ENCODE measurements at places on chromosomes 11 and 22. TPM values are rescaled to one million over a fixed set of nuclear protein-coding genes. Genes with fewer than 3 reads are reported as not detected.

Gene DEUP1
- total RNA-seq, result 0.26 TPM

Gene ANGPTL5
- not detected for total RNA-seq

Gene CCND1
- 934 TPM for total RNA-seq

Gene CCDC73
- total RNA-seq, result not detected

Gene EED
- 19.4 TPM for total RNA-seq

Gene TTC28
- total RNA-seq, result 4.1 TPM

- peaks cover 28% of the 10 kb centered on the region for H3K4me1 ChIP-seq
- H3K4me3 ChIP-seq, result no peak overlapping the region
- DNase-seq, result no peak
- no peak overlapping the region for H3K27ac ChIP-seq
- H3K27me3 ChIP-seq, result no peaks in the 10 kb centered on the region
- H3K36me3 ChIP-seq, result no peaks in the 10 kb centered on the region
Observed at GRCh38 chr11:60838132-60838531, 3.8 kb upstream of the CCDC86 start.

DNA sequence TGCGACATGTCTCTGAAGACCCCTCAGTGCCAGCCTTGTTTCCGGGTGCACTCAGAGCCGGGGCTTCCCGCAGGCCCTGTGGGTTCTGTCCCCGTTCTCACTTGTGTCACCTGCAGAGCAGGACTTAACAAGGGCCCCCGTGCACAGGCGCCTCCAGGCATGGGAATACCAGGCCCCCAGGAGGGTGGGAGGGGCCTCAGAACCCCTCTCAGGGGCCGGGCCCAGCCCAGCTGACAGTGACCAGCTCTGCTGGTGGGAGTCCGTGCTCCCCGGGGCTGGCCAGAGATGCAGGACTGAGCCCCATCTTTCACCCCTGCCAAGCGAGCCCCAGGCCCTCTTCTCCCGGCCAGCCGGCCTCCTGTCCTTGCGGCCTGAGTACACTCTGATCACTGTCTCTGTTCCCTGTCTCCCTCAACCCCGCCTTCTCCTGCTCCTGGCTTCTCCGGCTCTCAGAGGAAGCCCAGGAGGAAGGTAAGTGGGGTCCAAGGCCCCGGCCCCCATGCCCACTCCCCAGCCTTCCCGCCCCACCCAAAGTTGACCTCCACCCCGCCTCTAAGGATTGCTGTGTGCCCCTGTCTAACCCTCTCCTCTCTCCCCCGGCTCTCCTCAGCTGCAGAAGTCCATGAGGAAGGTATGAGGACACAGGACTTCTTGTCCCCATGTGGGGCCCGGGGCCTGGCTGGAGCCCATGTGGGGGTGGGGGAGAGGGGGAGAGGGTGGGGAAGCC, 5.3 kb downstream of the TNNT3 start:
- H3K4me3 ChIP-seq, result no peak overlapping the region
- no peaks in the 10 kb centered on the region for H3K27me3 ChIP-seq
- no peak for DNase-seq
- H3K27ac ChIP-seq, result no peak overlapping the region
- H3K4me1 ChIP-seq, result no peaks in the 10 kb centered on the region
- H3K36me3 ChIP-seq, result no peaks in the 10 kb centered on the region

DNA sequence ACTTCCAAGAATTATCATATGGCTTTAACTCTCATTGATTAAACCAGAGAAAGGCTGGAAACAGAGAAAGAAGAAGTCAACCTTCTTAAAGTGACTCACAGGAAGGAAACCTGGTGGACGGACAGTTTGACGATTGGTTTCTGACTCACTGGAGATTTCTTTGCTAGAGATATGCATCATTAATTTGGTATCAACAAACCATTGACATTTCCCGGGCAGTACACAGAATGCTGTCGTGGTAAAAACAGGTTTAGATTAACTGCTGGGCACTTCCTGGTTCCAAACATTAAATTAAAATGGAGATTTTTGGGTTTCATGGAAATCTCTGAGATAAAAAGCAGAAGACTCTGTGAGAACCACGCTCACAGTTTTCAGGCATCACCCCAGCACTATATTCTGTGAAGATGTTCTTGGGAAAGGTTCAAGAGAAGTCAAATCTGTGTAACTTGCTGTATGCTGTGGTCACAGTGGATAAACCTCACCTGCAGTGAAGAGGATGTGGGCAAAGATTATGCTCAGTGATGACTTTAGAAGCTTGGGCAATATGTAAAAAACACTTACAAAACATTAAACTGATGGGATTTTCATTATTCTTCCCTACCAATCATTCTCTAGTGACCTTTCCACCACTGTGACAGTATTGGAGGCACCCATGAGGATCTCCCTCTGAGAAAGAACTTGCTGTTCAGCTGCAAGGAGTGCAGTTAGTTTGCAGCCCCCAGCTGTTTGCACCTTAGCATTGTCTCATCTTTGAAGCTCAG, 61.1 kb upstream of the CD44 start:
- DNase-seq, result peak; percentile 92
- H3K27ac ChIP-seq, result peak overlapping the region; percentile 98
- H3K4me1 ChIP-seq, result peaks cover 51% of the 10 kb centered on the region
- H3K4me3 ChIP-seq, result peak overlapping the region; percentile 18
- H3K36me3 ChIP-seq, result no peaks in the 10 kb centered on the region

- H3K27me3 ChIP-seq, result no peaks in the 10 kb centered on the region
- peak overlapping the region; percentile 55 for H3K4me3 ChIP-seq
- H3K27ac ChIP-seq, result peak overlapping the region; percentile 44
- H3K4me1 ChIP-seq, result peaks cover 14% of the 10 kb centered on the region
Observed at GRCh38 chr11:27347359-27348339, 15.4 kb downstream of the CCDC34 start.

- no peaks in the 10 kb centered on the region for H3K27me3 ChIP-seq
- peaks cover 65% of the 10 kb centered on the region for H3K4me1 ChIP-seq
- H3K4me3 ChIP-seq, result peak overlapping the region; percentile 47
- peak overlapping the region; percentile 97 for H3K27ac ChIP-seq
- peaks cover 56% of the 10 kb centered on the region for H3K36me3 ChIP-seq
- peak; percentile 95 for DNase-seq
Observed at GRCh38 chr22:36329254-36330078, 58.3 kb downstream of the MYH9 start.

DNA sequence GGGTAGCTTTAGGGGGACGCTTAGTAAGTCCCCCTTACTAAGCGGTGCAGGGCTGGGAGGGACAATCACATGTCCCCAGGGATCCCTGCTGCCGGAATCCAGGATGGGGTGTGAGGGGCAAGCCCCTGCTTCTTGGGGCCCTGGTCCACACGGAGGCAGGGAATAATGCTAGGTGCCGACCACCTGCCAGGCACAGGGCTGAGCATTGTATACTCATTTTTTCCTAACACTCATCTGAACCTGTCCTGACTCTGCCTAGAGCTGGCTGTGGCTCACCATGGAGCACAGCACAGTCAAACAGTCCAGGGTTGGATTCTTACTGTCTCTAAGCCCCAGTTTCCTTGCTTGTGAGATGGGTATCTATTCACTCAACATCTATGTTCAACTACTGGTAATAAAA, 1.4 kb upstream of the LTBP3 start:
- no peaks in the 10 kb centered on the region for H3K27me3 ChIP-seq
- no peaks in the 10 kb centered on the region for H3K36me3 ChIP-seq
- H3K4me1 ChIP-seq, result peaks cover 59% of the 10 kb centered on the region
- H3K4me3 ChIP-seq, result no peak overlapping the region
- DNase-seq, result no peak

- no peak overlapping the region for H3K27ac ChIP-seq
- no peaks in the 10 kb centered on the region for H3K36me3 ChIP-seq
- H3K27me3 ChIP-seq, result no peaks in the 10 kb centered on the region
- no peaks in the 10 kb centered on the region for H3K4me1 ChIP-seq
Observed at GRCh38 chr11:117299351-117300282, 8.5 kb downstream of the BACE1-AS start.

DNA sequence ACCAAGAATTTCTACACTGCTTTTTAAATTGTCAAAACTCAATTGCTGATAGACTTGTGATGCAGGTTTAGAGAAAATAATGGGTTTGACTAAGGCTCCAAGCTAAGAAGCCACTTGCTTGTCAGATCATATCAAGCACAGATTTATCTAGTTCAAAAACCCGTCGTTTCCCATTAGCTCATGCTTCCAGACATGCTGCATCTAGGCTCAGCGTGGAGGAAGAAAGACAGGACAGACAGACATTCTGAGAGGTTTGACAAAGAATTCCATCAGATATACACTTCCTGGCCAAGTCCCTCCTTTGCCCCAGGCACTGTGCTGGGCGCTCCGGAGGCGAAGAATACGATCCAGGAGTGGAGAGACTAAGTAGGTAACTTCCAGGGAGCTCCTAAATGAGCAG, 76.8 kb downstream of the KCNC1 start:
- no peak overlapping the region for H3K4me3 ChIP-seq
- no peak for DNase-seq
- no peaks in the 10 kb centered on the region for H3K27me3 ChIP-seq
- H3K4me1 ChIP-seq, result peaks cover 38% of the 10 kb centered on the region
- H3K27ac ChIP-seq, result no peak overlapping the region

DNA sequence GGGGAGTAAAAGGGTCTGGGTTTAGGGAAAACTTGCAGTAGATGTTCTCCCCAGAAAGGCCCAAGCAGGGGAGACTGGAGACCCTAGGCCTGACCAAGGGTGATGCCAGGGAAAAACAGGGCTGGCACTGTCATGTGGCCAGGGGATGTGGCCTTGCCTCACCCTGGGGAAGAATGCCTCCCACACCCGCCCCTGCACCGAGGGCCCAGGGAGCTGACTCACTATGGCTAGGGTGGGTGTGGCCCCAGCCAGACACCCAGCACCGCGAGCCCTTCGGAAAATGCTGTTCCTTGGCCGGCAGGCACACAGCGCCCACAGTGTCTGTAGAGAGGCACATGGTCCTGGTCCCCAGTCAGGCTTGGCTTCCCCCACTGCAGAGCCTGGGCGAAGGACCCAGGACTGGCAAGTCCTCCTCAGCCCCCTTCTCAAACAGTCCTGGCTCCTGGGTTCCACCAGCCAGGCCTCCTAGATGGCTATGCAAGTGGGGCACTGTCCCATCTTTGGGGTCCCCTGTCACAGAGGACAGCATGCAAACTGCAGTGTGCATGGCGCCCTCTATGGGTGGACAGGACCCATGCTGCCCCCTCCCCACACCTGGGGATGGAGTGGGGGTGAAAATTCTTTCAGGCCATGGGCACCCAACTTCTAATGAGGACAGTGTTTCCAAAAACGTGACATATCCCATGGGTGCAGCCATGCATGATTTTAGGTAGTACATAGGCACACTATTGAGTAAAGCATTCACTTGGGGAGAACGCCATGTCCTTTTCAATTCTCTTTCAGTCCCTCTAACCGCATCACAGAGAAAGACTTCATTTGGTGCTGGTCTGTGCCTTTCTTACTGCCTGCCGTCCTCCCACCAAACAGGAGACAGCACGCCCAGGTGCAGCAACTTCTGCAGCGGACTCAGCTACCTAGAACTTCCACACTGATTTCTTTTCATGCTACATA, 15.2 kb downstream of the TMPRSS5 start:
- DNase-seq, result peak; percentile 97
- H3K4me1 ChIP-seq, result peaks cover 19% of the 10 kb centered on the region
- H3K4me3 ChIP-seq, result no peak overlapping the region
- peak overlapping the region; percentile 60 for H3K27ac ChIP-seq

- peak; percentile 79 for DNase-seq
- no peaks in the 10 kb centered on the region for H3K27me3 ChIP-seq
- peaks cover 18% of the 10 kb centered on the region for H3K4me1 ChIP-seq
- H3K4me3 ChIP-seq, result peak within 1 kb of the TSS; percentile 73
- H3K27ac ChIP-seq, result peak within 1 kb of the TSS; percentile 62
Observed at GRCh38 chr11:64284962-64285884, at the start of gene GPR137. Gene GPR137, plus strand, starts transcription at chr11:64285848. Its CDS starts 677 bp downstream, at chr11:64286525.

DNA sequence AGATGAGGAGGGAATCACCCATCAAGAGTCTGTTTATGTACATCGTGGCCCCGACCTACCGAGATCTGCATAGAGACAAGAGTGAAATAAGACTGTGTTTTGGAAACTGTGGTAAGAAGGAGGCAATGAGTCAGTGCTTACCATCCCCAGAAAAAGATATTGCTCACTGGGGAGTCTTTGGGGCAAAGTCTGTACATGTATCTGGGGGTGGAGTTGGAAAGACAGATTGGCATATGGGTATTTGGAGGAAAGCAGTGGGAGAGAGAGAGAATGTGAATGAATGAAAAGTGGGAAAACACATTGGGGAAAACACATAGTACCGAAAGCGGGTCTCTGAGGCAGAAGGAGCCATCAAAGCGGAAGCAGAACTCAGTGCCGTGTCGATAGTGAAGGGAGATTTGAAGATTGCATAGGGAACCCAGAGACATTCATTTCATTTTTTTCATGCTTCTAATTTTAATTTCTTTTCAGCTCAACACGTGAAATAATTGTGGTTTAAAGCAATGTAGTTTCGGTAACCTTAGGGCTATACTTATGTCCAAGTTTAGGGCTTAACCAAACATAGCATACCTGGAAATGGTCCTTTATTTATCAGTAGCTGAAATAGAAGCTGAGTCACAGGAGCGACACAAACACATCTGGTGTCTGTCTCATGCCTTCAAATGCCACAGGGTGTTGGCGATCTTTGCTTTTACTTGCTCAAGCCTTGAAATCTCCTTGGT, 98.6 kb upstream of the CD44 start:
- DNase-seq, result peak; percentile 61
- peaks cover 32% of the 10 kb centered on the region for H3K4me1 ChIP-seq
- no peaks in the 10 kb centered on the region for H3K36me3 ChIP-seq
- peak overlapping the region; percentile 82 for H3K27ac ChIP-seq

DNA sequence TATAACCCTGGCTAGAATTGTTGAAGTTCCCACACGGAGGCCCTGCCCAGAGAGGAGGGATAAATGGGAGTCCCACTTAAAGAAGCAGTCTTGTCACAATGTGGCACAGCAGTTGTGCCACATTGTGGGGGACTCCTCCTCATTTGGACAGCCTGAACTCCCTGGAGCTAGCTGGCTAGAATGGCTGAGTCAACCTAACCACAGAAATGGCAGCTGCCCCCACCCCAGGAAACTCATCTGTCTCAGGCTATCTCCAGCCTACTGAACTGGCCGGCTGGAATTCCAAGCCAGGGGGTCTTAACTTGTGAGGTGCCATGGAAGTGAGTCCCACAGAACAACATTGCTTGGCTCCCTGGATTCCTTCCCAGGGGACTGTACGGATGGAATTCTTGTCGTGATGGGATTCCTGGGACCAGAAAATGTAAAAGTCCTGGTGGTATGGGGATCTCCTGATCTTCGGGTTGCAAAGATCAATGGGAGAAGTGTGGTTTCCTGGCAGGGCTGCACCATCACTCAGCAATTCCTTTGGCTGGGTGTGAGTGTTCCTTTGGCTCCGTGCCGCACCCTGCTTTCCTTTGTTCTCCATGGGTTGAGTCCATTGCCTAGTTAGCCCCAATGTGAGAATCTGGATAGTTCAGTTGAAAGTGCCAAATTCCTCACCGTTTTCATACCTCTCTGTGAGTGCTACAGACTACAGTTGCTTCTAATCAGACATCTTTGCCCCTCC, 791.2 kb upstream of the FAT3 start:
- H3K4me1 ChIP-seq, result no peaks in the 10 kb centered on the region
- H3K36me3 ChIP-seq, result no peaks in the 10 kb centered on the region
- H3K27me3 ChIP-seq, result no peaks in the 10 kb centered on the region
- no peak overlapping the region for H3K4me3 ChIP-seq
- DNase-seq, result no peak
